Activated T-cell treated with anti-CD3 and anti-CD28 coated beads, Interleukin-2, amount 50 U/mL, for 24 hours (primary cell): ENCODE measurements at places on chromosomes 13 and 19.
A peak's percentile ranks its signal among the peaks of the same experiment; 100 is the strongest.

DNA sequence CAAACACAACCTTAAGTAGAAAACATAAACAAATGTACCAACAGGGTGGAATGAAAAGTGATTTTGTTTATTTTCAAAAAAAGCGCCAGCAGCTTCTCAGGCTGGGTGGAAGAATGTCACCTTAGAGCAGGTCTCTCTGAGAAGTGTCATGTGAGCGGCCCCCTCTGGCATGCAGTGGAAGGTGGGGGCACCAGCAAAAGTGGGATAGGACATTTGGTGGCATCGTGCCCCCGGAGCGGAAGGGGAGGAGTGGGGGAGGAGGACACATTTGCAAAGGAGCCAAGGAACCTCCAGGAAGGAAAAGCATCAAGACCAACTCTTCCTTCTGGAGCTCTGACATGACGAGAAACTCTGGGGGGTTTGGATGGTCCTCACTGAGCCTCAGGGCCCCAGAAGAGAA is 635.3 kb downstream of the UQCRFS1 start:
- no peak for DNase-seq

DNA sequence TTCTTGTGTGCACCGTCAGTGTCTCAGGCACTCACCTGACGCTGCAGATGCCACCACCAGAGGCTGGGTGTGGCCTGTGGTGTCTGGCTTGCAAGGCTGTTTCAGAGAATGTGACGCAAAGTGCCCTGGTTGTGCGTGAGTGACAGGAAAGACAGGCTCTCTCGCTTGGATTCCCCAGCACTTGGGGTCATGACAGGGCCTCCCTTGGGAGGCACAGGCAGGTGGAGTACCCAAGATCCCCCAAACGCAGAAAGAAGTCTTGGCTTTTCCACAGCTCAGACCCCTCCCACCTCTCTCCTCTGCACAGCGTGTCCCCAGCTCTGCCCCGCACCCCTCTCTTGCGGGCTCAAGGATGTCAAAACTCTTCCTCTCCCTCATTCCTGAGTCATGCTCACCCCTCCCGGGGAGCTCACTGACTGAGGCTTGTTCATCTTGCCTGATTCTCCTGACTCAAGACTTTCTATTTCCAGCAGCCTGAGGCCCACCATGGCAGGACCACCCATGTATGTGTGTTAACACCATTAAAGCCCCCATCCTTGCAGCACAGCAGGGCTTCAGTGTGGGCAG is 21.0 kb downstream of the DHX34 start:
- DNase-seq, result no peak

GRCh38 chr13:47433461-47434005 is 536.7 kb upstream of the HTR2A start:
- no peak for DNase-seq

GRCh38 chr13:97849305-97849704 is 104.2 kb upstream of the IPO5 start:
- DNase-seq, result no peak

DNA sequence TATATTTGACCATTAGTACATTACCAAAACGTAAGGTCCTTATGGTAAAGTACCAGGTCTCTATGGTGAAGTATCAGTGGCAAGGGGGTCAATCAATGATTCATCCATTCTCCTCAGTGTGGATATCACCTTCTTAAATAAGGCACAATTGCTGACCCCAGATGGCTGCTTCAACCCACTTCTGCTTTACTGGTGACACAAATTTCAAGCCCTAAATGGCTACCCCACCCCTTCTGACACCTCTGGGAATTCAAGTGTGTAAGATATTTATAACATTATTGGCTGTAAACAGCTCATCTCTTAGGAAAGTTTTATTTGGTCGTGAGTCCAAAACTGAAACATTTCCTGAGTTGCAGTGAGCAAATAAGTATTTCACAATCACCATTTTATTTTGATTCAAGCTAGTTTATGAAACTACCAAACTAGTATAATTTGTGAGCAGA is 7.9 kb upstream of the WBP4 start:
- DNase-seq, result no peak

DNA sequence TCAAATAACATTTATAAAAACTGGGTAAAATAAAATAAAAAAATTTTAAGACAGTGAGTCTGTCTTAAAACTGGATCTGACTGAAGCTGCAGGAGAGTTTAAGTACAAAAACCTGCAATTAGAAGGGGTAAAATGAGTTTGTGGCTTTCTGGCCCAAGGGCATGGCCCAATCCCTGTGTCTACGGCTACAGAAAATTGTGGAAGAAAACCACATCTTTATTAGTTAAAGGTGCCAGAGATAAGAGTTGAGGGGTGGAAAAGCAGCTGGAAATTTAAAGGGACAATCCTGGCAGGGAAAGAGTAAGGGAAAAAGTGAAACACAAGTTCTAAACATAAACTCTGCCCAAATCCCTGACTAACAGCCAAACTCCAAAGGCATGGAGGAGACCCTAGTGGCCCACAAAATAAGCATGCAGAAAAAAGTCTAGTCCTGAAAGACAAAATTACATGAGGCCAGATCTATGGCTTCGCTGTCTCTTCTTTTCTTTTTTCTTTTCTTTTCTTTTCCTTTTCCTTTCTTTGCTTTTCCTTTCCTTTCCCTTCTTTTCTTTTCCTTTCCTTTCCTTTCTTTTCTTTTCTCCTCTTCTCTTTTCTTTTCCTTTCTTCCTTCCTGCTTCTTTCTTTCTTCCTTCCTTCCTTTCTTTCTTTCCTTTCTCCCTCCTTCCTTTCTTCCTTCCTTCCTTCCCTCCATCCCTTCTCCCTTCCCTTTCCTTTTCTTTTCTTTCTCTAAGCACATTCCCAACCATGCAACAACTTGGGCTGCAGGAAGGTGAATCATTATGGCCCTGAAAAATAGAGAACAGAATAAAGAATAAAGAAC is 23.5 kb upstream of the DLEU7 start:
- DNase-seq, result no peak

GRCh38 chr19:10871711-10872545 is 575 bp downstream of the CARM1 start:
- DNase-seq, result peak; percentile 71

- DNase-seq, result no peak
Measured at GRCh38 chr13:46332772-46333171, 54.3 kb downstream of the RUBCNL start.

- DNase-seq, result no peak
Measured at GRCh38 chr19:40633207-40633606, 32.0 kb downstream of the LTBP4 start.

GRCh38 chr19:36136964-36137686 is 2.7 kb upstream of the CAPNS1 start:
- no peak for DNase-seq

DNA sequence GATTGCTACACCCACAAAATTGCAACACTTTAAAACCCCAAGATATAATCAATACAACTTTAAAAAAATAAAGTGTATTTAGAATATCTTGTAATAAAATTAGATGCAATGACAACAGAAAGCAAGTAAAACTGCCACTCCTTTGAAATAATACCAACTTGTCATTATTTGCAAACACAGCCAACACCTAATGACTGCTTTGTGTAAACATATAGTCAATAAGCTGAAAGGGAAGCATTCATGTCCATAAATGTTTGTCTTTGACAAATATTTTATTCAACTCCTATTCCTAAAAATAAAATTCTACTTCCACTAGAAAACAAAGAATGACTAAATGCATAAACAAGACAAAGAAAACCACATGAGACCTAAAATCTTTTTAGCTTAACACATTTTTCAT is 6.6 kb downstream of the SMAD9 start:
- DNase-seq, result no peak

- no peak for DNase-seq
Measured at GRCh38 chr19:1041835-1042685, 2.2 kb downstream of the ABCA7 start.

GRCh38 chr13:107554460-107554859 is 660.9 kb downstream of the LIG4 start:
- DNase-seq, result no peak

DNA sequence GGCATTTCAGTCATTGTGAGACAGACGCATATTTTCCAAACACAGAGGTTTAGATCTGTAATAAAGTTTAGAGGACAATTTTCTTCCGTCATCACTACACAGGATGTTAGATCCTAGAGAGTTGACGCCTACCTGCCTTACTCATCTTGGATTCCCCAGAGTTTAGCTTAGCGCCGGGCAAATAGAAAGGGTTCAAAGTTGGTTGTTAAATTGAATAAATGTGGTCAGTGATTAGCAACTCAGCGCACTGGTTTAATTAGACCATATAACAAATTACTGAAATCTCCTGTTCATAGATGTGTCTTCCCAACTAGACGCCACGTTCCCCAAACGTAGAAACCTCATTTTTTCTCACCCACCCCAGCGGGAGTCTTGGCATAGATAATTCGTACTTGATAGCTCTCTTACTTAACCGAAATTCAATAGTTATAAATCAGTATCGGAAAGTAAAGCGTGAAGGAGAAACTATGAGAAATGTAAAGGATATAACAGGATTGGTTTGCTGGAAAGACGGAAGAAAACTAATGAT is 726 bp upstream of the UFM1 start:
- peak; percentile 31 for DNase-seq

- DNase-seq, result no peak
Measured at GRCh38 chr13:95870421-95870820, 182.8 kb downstream of the UGGT2 start.

GRCh38 chr13:32632343-32632909 is 46.2 kb downstream of the PDS5B start:
- DNase-seq, result no peak

GRCh38 chr13:70634893-70635292 is 526.6 kb upstream of the KLHL1 start:
- no peak for DNase-seq

DNA sequence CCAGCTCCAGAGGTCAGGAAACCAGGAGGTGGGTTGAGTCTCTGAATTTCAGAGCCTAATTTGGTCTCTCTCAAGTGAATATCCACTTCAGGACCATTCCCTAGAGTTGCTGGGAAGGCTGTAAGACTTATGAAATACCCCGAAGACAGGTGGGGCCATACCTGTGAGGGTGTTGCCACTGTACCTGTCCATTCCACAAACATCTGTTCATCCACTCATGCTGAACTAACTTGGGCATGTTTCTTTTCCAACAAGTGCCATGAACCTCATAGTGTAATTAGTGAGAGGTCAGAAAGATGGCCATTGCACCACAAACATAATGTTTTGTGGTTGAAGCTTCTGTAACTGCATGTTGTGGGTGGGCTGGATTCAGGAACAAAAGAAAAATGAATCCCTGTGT is 7.8 kb downstream of the ILF3 start:
- no peak for DNase-seq

DNA sequence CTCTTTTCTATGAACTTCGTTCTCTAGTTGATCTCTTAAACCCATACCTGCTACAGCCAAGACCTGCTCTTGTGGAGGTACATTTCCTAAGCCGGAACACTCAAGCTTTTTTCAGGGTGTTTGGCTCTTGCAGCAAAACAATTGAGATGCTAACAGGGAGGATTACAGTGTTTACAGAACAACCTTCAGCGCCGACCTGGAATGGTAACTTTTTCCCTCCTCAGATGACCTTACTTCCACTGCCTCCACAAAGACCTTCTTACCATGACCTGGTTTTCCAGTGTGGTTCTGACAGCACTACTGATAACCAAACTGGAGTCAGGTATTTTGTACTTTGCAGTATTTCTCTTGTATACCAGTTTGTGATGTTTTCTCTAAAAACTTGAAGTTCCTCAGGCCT is 506 bp downstream of the KCNRG start:
- DNase-seq, result no peak

DNA sequence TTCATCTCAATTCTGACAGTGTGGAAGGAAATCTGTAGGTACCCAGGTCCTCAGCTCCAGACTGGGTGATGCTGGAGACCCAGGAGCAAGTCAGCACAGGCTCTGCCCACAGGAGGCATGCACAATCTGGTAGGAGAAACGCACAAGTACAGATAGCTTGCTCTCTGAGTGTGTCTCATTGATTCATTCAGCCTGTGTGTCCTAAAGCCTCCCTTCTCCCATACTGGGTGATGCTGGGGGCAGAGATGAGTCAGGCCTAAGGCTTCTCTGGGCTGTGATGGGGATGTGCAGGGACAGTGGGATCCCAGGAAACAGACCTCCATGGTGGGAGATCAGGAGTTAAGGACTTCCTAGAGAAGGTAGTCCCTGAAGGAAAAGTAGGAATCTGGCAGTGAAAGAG is 6.8 kb downstream of the ZNF526 start:
- DNase-seq, result no peak

DNA sequence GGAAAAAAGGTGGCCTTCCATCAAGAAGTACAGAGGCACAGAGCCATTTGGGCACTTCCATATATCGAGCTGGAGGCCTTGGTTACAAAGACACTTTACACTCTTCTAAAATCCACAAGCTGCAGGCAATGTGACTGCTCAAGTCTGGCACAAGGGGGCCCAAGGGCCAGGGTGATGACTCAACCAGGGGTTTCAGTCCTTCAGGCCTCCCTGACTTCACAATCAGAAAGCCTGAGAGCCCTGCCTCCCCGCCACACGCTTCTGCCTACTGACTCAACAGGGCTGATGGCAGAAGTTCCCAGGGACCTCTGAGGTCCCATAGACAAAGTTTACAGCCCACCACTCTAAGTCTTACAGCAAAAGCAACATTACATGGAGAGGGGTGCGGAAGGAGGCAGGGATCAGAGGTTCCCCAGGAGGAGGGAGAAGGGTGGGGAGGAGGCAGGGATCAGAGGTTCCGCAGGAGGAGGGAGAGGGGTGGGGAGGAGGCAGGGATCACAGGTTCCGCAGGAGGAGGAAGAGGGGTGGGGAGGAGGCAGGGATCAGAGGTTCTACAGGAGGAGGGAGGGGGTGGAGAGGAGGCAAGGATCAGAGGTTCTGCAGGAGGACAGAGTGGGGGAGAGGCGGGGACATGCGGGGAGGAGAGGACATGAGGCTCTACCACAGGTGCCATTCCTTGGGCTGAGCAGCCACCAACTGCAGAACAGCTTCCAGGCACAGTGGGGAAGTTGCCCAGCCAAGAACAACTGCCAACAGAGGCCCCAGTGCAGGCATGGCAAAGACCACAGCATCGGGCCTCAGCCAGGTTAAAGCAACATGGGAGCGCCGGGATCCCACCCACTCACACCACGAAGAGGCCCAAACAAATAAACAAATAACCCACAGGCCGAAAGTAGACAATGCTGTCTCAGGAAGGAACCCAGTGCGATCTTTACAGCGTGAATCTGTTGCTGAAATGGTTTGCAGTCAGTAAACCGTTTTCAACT is 52.0 kb downstream of the SLC7A1 start:
- peak; percentile 60 for DNase-seq

DNA sequence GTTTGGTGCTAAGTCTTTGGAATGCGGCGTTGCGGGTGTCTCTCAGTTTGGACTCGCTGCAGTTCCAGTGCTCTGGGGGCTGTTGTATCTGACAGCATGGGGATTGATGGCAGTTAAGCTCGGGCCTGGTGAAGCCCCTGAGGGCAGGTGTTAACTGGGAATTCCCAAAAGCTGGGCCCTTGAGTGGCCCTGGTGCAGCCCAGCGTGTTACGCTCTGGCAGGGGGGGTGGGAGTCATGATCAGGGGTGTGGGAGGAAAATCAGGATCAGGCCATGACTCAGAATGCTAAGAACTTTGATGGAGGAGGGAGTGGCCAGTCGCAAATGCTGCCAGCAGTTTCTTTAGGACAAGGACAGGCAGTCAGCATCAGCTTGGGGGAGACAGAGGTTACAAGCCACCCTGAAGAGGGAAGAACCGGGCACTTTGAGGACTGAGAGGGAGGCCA is 19.6 kb downstream of the AP2A1 start:
- DNase-seq, result no peak
